Muscle of leg (tissue), 16 donors: ENCODE measurements at places on chromosomes 5 and 9. TPM values are rescaled to one million over a fixed set of nuclear protein-coding genes. Genes with fewer than 3 reads are reported as not detected.

Gene PCDHGC4
- total RNA-seq: 1.8 TPM

Gene CRHBP
- total RNA-seq: 1.2 TPM

Gene ELOVL7
- total RNA-seq: 0.13 TPM

Gene DMRT3
- 0.09 TPM for total RNA-seq

Gene SMIM33
- not detected for total RNA-seq

Gene SIT1
- total RNA-seq: 0.09 TPM

Gene SLC25A25
- total RNA-seq: 14.6 TPM

Gene FST
- 32.4 TPM for total RNA-seq

Gene GAPT
- total RNA-seq: 0.44 TPM

Gene TMC1
- 0.49 TPM for total RNA-seq

Gene PCDHA1
- total RNA-seq: 0.04 TPM

Gene LVRN
- 3.3 TPM for total RNA-seq

Gene ARHGEF37
- 3.9 TPM for total RNA-seq

Gene RPS23
- 6,384 TPM for total RNA-seq

Gene OLFML2A
- 100 TPM for total RNA-seq

Gene MYORG
- 8.1 TPM for total RNA-seq

Gene MLANA
- not detected for total RNA-seq

Gene TRIM7
- total RNA-seq: 18.8 TPM

Gene IFNK
- not detected for total RNA-seq

Gene C5orf24
- total RNA-seq: 39.1 TPM

Gene CDO1
- 19.1 TPM for total RNA-seq

Gene FAM78A
- 23.0 TPM for total RNA-seq

Gene PKD2L2
- 1.2 TPM for total RNA-seq

Gene AGXT2
- 0.04 TPM for total RNA-seq

Gene GAS1
- total RNA-seq: 86.5 TPM

Gene ASS1
- total RNA-seq: 59.9 TPM

Gene SEMA5A
- 26.5 TPM for total RNA-seq

Gene SNCAIP
- 10.3 TPM for total RNA-seq

Gene SPATA6L
- 0.49 TPM for total RNA-seq

Gene SPATA31A3
- not detected for total RNA-seq

Gene AKNA
- total RNA-seq: 8.4 TPM

Gene FSTL4
- total RNA-seq: 1.3 TPM
